ENCODE measurements at places on chromosomes 13 and 19.

DNA sequence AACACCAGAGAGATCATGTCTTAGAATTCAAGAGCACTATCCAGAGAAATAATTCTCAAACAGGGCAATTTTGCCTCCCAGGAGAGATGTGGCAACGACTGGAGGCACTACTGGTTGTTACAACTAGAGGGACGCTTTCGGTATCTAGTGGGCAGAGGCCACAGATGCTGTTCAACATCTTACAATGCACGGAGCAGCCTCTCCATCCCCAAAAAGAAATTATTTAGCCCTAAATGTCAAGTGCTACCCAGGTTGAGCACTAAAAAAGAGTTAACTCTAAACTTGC lies 78.6 kb downstream of the ABCC4 start:
- DNase-seq, result no peak

GRCh38 chr19:37931881-37932655 lies 25.1 kb downstream of the SIPA1L3 start:
- no peak for DNase-seq

DNA sequence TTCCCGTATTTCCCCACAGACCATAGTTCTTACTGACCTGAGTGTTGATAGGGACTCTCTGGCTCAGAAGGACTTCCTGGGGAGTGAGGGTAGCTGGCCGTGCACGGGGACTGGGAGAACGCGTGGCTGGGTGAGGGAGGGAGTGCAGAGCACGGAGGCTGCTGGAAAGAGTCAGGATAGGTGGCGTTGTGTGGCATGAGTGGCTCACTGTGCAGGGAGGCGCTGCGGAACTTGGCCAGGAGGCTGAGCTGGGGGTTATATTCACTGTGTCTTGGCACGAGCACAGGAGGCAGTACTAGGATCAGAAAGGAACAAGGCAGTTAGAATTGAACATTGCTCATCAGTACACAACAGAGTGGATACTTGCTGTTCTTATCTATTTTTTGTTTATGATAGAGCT lies 47.4 kb downstream of the SMAD9 start:
- no peak for DNase-seq

GRCh38 chr19:38543807-38544568 lies 73.8 kb downstream of the MAP4K1 start:
- peak; percentile 77 for DNase-seq

GRCh38 chr13:36131931-36132297 lies 732 bp upstream of the DCLK1 start:
- DNase-seq, result no peak

DNA sequence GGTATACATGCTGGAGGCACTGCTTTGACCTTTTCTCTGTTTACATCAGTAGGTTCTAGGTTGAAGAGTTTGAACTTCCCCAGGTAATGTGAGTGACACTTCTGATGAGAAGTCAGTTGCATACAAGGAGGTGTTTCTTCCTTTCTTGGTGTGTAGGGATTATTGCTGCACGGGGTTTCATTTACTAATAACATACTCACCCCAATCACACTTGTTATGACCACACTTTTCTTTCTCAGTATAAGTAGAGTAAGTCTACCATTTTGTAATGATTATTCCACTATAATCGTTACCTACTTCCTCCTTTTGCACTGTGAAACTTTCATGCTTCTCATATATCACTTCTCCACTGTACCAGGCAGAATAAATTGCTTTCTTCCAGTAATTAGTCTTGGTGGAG lies 138.0 kb downstream of the TNFSF13B start:
- DNase-seq, result no peak

DNA sequence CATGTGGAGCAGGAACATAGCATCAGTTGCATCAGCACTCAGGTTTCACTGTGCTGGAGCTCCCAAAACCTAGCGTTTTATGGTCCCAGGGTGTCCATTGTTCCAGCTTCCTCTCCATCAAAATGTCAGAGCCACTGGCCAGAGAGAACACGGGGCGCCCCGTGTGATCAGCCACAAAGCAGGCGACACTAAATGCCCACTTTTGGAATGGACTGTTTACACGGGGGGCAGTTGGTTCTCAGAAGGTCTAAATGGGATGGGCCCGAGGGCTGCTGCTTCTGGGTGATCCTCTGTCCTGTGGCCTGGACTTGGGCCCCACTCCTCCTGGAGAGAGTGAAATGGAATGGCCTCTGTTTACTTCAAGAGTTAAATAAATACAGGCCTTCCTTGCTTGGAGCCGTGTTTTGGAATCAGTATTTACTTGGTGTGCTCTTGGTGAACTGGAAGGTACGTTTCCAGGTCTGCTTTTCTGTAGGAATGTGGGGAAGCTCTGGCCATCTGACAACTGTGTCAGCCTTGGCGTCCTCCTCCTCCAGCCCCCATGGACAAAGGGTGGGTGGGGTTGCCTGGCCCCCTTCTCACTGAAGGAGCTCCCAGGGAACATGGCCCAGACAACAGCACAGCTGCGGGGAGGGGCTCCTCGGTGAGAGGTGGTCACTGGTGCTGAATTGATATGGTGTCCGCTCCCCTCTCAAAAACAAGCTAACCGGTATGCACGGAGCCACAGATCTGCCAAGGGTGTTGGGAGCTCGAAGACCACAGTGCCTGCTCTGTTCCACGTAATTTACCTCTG lies 16.1 kb upstream of the MCF2L start:
- DNase-seq, result no peak

- no peak for DNase-seq
Observed at GRCh38 chr13:73715911-73716510, 418.2 kb downstream of the KLF12 start.

DNA sequence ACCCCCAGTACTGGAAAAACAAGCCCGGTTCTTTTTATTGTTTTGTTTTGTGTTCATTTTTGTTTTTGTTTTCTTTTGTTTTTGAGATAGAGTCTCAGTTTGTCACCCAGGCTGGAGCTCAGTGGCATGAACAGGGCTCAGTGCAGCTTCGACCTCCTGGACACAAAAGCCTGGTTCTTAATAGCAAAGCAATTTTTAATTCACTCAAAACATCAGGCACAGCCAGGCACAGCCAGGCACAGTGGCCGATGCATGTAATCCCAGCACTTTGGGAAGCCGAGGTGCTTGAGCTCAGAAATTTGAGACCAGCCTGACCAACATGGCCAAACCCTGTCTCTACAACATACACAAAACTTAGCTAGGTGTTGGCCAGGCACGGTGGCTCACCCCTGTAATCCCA lies 30.7 kb downstream of the INSR start:
- no peak for DNase-seq

- no peak for DNase-seq
Observed at GRCh38 chr13:33402975-33403374, 117.4 kb upstream of the STARD13 start.

DNA sequence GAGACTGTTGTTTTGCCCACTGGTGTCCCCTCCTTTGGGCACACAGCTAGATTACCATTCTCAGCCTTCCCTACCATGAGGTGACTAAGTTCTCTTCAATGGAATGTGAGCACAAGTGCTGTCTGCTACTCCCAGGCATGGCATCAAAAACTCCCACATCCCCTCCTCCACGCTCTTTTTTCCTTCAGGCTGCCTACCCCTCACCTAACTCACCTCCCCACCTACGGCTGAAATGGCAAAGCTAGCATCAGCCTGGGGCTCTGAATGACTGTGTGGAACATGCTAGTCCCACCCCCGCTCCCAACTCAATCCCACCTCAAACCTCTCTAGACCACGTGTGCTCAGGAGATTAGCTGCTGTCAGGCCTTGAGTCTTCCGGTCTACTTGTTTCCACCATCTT lies 512.2 kb downstream of the DIAPH3 start:
- no peak for DNase-seq

GRCh38 chr19:35498984-35499527 lies 8.8 kb upstream of the KRTDAP start:
- DNase-seq, result no peak

- DNase-seq, result peak; percentile 84
Observed at GRCh38 chr19:12676384-12676792, 5.3 kb downstream of the DHPS start.

GRCh38 chr19:47723581-47723940 lies 10.3 kb downstream of the EHD2 start:
- DNase-seq, result no peak

GRCh38 chr19:6103217-6103644 lies 7.1 kb downstream of the RFX2 start:
- no peak for DNase-seq

DNA sequence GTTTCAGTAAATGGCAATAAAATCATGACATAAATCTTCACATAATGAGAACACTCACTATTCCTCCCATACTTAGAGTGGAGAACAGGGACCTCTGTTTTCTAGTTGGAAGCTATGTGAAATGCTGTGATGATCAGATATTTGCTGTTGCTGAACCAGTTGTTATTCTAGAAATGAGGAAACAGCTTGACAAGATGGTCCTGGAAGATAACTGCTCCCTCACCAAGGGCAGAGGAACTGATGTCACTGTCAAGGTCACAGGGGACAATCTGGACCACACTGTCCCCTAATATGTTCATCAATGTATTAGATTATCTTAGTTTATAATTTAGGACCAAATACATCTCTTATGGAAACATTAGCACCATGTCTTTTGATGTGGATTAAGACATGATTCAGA lies 1173.3 kb downstream of the PCDH17 start:
- no peak for DNase-seq

GRCh38 chr19:47109541-47110375 lies 3.8 kb downstream of the ZC3H4 start:
- DNase-seq, result peak; percentile 71

- DNase-seq, result no peak
Observed at GRCh38 chr13:71632721-71633120, 234.3 kb downstream of the DACH1 start.

DNA sequence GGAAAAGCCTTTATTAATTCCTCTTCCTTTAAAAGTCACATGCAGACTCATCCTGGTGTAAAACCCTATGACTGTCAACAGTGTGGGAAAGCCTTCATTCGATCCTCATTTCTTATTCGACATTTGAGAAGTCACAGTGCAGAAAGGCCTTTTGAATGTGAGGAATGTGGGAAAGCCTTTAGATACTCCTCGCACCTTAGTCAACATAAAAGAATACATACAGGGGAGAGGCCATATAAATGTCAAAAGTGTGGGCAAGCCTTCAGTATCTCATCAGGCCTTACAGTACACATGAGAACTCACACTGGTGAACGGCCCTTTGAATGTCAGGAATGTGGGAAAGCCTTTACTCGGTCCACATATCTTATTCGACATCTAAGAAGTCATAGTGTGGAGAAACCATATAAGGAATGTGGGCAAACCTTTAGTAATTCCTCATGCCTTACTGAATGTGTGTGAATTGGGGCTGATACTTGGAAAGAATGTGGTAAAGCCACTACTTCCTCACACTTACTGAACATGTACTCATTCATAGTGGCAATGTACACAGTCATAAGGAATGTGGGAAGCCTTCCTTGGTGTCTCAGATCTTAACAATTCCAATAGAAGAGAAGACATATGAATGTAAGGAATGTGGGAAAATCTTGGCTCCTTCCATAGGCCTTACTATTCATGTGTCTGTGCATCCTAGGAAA lies 18.8 kb downstream of the ZNF559 start:
- DNase-seq, result no peak

DNA sequence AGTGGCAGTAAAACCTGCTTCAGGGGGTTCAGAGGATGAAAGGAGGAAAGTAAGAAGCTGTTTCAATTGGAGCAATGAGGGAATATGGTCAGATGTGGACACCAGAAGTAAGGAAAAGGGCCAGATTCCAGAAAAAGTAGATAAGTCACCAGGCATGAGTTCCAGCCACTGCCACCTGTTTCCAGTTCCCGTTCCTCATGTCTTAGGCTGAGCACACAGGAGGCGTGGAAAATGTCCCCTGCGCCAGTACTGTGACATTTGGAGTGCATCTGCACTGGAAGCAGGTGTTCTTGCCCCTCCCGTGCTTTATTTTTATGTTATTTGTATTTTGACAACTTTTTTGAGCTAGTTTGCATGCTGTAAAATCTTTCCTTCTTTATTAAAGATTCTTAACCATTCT lies 25.3 kb downstream of the LMO7 start:
- DNase-seq, result no peak

- DNase-seq, result no peak
Observed at GRCh38 chr19:20307127-20307526, 140.1 kb downstream of the ZNF486 start.

DNA sequence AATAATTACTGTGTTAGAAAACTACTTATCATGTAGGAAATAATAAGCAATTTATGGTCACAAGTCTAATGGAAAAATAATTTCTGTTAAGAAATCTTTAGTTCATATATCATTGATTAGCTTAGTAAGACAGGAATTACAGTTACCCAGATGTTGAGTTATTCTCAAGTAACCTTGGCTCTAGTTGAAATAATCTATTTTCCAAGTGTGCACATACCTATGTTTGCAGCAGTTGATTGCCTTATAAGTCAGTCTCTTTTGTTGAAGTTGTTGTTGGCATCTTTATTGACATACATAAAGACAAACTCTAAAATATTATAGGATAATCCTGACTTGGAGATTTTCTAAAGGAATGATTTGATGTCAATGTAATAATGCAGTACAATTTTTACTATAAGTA lies 511.4 kb upstream of the KLF12 start:
- DNase-seq, result no peak

GRCh38 chr13:64446372-64446771 lies 2783.8 kb downstream of the PCDH9 start:
- DNase-seq, result no peak

- no peak for DNase-seq
Observed at GRCh38 chr13:51919531-51919930, 57.8 kb downstream of the CCDC70 start.

DNA sequence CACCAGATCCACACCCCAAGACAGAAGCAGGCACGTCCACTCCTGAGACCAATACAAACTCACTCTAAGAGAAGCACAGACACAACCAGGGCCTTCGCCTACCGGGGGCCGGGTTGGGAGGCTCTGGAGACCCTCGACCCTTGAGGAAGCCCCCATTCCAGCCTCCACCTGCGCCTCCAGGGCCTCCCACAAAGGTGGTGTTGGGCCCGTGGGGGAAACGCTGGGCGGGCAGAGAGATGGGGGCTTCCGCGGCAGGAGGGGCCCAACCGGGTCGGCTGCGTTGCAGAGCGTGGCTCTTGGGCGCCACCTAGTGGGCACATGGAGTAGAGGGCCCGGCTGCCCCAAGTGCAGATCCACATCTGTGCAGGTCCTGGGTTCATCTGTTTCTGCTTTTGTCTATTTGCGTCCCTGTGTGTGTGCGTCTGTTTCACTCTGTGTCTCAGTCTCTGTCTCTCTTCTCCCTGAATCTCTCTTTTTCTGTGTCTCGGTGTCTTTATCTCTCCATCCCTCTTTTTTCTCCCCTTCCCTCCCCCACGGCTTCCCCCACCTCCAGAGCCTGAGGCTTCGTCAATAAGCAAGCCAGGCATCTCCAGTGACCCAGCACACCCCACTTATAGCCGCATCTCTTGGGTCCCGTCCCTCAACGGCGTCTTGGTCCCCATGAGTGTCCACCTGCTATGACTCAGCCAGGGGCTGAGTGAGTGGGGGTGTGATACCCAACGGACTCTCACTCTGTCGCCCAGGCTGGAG lies 10.5 kb upstream of the TINCR start:
- DNase-seq, result peak; percentile 69
